ENCODE measurements at places on chromosomes 2 and 18. TPM values are rescaled to one million over a fixed set of nuclear protein-coding genes. Genes with fewer than 3 reads are reported as not detected.

The TRABD2A gene
- total RNA-seq, result 2.4 TPM

GRCh38 chr2:227280895-227281294 lies 44.2 kb upstream of the MFF start:
- H3K27ac ChIP-seq, result no peak overlapping the region
- no peak for DNase-seq
- H3K27me3 ChIP-seq, result no peaks in the 10 kb centered on the region
- no peaks in the 10 kb centered on the region for H3K36me3 ChIP-seq
- H3K4me3 ChIP-seq, result no peak overlapping the region
- H3K4me1 ChIP-seq, result no peaks in the 10 kb centered on the region

DNA sequence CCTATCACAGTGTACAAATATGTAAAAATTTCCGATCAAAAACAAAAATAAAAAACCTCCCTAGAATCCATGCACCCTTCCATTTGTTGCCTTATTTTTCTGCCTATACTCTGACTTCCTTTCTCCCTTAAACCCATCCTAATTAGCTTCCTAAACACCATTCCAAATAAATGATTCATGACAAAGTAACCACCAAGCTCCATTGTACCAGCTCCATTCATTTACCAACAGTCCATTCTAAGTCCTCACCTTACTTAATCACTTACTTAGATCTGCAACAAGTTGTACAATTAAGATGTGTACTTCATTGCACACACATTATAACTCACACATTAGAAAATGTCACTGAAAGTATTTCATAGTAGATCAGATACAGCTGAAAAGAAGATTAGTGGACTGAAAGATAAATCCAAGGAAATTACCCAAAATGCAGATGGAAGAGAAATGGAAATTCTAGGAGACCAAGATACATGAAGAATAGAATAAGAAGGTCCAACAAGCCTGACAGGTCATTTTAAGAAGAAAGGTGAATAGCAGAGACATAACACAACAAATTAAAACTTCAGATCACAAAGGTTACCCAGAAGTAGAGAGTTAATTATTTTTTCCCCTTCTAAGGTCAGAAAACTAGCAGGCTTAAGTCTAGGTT lies 154.6 kb downstream of the DYM start:
- H3K27me3 ChIP-seq, result no peaks in the 10 kb centered on the region
- no peaks in the 10 kb centered on the region for H3K36me3 ChIP-seq
- H3K4me3 ChIP-seq, result no peak overlapping the region
- no peaks in the 10 kb centered on the region for H3K4me1 ChIP-seq
- no peak for DNase-seq

DNA sequence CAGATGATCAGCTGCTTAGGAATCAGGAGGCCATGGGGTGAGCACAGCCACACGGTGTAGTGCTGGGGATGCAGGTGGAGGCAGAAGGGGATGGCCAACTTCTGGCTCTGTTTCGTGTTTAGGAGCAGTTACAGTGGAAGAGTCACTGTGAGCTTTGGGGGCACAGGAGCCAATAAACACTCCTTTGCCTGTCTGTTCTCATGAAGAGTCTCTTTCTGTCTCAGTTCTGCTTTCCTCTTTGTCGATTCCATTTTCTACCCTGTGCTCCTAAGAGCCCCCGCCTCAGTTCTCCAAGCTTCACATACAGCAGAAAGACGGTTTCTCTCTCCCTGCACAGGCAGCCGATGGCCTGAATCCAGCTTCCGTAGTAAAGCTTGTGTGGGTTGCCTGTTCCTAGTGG lies 21.0 kb upstream of the RRM2 start:
- H3K27me3 ChIP-seq, result no peaks in the 10 kb centered on the region
- no peak overlapping the region for H3K27ac ChIP-seq

DNA sequence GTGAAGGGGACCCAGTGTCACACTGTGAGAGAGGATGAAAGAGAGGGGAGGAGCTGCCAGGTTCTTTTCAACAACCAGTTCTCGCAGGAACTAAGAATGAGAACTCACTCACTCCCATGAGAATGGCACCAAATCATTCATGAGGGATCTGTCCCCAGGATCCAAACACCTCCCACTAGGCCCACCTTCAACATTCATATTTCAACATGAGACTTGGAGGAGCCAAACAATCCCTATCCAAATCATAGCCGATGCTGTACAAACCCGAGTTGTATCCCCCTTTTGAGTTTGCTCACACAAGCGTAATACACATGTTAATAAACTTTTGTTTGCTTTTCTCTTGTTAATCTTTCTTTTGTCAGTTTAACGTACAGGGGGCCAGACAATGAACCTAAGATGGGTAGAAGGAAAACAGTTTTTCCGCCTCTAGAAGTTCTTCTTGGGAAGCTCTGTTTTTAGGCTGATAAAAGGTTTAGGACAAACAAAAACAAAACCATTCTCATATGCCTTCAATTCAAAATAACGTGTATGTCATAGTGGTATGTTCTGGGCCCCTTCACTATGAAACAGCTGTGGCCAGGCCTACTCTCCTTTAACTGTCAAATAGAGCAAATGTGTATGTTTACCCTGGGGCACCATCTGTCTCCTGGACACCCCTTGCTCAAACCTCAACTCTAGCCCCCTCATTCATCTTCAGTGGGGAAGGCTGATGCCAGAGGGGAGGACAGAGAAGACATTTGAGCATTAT lies 9.1 kb upstream of the TMEM37 start:
- no peak for DNase-seq
- H3K4me3 ChIP-seq, result no peak overlapping the region
- H3K27me3 ChIP-seq, result no peaks in the 10 kb centered on the region
- peaks cover 22% of the 10 kb centered on the region for H3K4me1 ChIP-seq
- H3K36me3 ChIP-seq, result no peaks in the 10 kb centered on the region

DNA sequence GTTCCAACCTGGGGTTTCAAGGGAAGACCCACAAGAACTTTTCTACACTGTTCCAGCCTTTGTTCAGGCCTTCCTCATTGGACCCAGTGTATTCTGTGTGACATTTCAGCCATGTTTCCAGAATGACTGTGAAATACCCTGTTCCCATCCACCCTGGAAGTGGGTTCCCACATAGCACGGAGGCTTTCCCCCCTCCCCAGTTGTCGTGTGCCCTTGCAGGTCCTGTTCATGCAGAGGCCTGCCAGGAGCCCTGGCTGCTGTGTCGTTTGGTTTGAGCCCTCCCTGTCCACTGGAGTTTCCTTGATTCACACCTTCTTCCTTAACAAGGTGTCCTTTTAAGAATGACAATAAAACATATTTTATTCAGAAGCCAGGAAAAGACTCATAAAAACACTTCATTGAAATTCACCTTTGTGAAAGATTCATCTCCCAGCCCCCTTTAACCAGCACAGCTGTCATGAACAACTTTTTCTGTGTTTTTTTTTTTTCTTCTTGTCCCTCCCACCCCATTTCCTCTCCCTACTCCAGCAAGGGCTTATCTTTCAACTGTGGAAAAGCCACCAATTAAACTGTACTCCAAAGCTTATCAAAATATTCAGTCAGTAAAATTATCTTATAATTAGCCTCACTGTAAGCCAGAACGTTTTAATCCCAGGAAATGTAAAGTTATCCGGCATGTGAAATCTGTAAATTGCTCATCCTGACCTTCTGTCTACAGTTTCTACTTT lies 106.4 kb downstream of the ACOXL start:
- H3K4me3 ChIP-seq, result no peak overlapping the region
- no peak for DNase-seq
- H3K27me3 ChIP-seq, result no peaks in the 10 kb centered on the region
- no peaks in the 10 kb centered on the region for H3K4me1 ChIP-seq
- no peaks in the 10 kb centered on the region for H3K36me3 ChIP-seq

GRCh38 chr2:231334179-231334930 lies 61.2 kb upstream of the B3GNT7 start:
- no peaks in the 10 kb centered on the region for H3K36me3 ChIP-seq
- DNase-seq, result no peak
- H3K27me3 ChIP-seq, result no peaks in the 10 kb centered on the region
- no peak overlapping the region for H3K4me3 ChIP-seq
- H3K4me1 ChIP-seq, result no peaks in the 10 kb centered on the region
- H3K27ac ChIP-seq, result no peak overlapping the region

The RAX gene
- not detected for total RNA-seq

The GALNT14 gene
- total RNA-seq, result 0.62 TPM

DNA sequence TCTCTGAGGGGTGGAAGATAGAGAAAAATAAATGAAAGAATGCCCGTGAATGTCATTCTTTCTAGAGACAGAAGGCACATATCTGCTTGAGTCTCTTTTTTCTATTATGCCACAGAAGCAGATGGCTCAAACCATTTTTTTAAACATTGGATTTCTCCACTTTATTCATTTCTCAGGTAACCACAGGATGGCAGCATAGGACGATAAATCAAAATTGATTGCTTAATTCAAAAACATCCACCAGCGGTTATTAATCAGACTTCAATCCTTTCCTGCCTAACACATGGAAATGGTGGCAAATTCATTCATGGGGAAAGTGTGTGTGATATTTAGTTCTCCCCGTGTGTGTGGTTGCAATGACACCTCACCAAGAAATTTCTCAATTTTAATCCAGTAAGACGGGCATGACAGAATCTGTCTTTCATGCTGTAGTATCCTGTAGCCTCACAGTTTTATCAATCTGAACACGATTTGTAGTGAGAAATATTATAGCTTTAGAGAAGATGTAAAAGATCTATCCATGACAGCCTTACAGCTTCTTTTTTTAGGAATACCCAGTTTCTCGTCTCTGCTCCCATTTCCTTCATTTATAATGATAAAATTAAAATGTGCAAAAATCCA lies 72.2 kb downstream of the DSC3 start:
- no peaks in the 10 kb centered on the region for H3K4me1 ChIP-seq
- H3K4me3 ChIP-seq, result no peak overlapping the region
- H3K27me3 ChIP-seq, result no peaks in the 10 kb centered on the region

The PRKAG3 gene
- not detected for total RNA-seq

DNA sequence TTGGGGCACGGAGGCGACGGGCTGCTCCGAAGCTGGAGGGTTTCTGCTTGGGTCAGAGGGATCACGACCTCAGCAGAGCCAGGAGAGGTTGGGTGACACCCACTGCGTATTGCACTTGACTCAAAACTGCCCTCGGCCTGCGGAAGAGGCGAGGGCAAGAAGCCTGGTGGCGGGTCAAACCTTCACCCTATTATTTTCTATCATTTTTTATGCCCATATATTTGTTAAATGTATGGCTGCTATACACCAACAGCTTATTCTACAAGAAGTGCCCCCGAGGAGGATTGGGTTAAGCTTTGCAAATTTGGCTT lies 12.6 kb upstream of the SATB2 start:
- H3K36me3 ChIP-seq, result no peaks in the 10 kb centered on the region
- peaks cover 58% of the 10 kb centered on the region for H3K27me3 ChIP-seq
- DNase-seq, result no peak
- H3K4me1 ChIP-seq, result no peaks in the 10 kb centered on the region
- H3K27ac ChIP-seq, result no peak overlapping the region

GRCh38 chr18:5853253-5853652 lies 42.1 kb downstream of the TMEM200C start:
- no peak overlapping the region for H3K27ac ChIP-seq
- H3K36me3 ChIP-seq, result no peaks in the 10 kb centered on the region
- no peak overlapping the region for H3K4me3 ChIP-seq
- H3K27me3 ChIP-seq, result no peaks in the 10 kb centered on the region
- H3K4me1 ChIP-seq, result no peaks in the 10 kb centered on the region
- no peak for DNase-seq

- peaks cover 3% of the 10 kb centered on the region for H3K4me1 ChIP-seq
- H3K36me3 ChIP-seq, result peaks cover 26% of the 10 kb centered on the region
- no peaks in the 10 kb centered on the region for H3K27me3 ChIP-seq
These were observed 564 bp downstream of the GCC2 start for GRCh38 chr2:108449410-108450130.

The FER1L5 gene
- not detected for total RNA-seq

The DOK6 gene
- 2.5 TPM for total RNA-seq

- no peak overlapping the region for H3K27ac ChIP-seq
- no peak for DNase-seq
- H3K4me1 ChIP-seq, result no peaks in the 10 kb centered on the region
- no peak overlapping the region for H3K4me3 ChIP-seq
- H3K36me3 ChIP-seq, result no peaks in the 10 kb centered on the region
These were observed 9.0 kb upstream of the STRN start for GRCh38 chr2:36975306-36975705.

The UGT1A10 gene
- not detected for total RNA-seq

DNA sequence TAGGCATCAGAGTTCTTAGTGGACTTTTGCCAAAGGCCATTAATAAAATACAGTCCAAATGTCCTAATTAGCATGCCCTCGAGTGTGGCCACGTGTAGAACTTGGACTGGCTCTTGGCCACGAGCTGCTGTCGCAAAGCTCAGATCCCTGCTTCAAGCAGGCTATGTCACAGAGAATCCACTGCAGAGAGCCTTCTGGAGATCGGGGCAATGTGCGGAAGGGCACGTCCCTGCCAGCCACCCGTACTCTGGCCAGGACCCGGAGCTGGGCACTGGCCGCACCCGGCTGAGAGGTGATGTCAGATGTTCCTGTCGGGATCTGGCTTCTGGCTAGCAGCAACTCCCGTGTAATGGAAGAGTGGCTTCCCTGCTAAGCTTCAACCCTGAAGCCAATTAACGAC lies 432.7 kb upstream of the ID2 start:
- H3K27ac ChIP-seq, result peak overlapping the region; percentile 59
- peak; percentile 90 for DNase-seq
- no peaks in the 10 kb centered on the region for H3K27me3 ChIP-seq
- H3K4me1 ChIP-seq, result peaks cover 8% of the 10 kb centered on the region

DNA sequence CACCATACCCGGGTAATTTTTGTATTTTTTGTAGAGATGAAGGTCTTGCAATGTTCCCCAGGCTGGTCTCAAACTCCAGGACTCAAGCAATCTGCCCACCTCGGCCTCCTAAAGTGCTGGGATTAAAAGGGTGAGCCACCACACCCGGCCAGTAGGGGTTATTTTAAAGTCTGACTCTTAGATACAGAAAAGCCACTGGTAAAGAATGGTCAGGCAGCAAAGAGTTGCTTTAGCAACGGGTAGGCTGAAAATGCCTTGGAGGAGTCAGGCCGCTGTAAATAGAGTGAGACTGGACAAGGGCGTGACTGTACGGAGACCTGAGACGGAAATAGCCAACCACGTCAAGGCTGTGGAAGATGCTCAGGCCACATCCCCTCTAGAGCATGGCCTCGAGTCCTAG lies 54.2 kb downstream of the ACKR3 start:
- DNase-seq, result no peak
- H3K4me3 ChIP-seq, result no peak overlapping the region
- no peaks in the 10 kb centered on the region for H3K36me3 ChIP-seq
- H3K27me3 ChIP-seq, result no peaks in the 10 kb centered on the region
- H3K27ac ChIP-seq, result no peak overlapping the region

The PSME4 gene
- total RNA-seq, result 28.5 TPM

DNA sequence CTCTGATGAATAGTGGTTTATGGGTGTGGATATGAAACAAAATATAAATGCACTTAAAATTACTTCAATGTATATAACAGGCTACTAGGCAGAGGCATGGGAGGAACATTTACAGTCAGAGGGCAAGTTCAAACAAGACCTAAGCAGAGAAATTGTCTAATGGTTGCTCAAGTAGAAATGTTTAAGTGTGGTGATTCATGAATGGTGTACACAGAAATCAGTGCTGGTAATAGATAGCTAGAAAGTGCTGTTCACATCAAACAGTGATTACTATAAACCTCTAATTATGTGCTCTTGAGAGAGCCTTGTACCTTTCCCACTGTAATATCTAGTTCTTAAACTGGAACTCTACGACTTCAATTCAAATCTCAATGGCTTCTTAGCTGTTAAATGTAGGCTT lies 485.1 kb downstream of the NRXN1 start:
- H3K36me3 ChIP-seq, result no peaks in the 10 kb centered on the region
- H3K27ac ChIP-seq, result no peak overlapping the region
- no peaks in the 10 kb centered on the region for H3K4me1 ChIP-seq
- no peak overlapping the region for H3K4me3 ChIP-seq

The CDH2 gene
- 35.6 TPM for total RNA-seq

The MAB21L4 gene
- total RNA-seq, result 4.8 TPM

GRCh38 chr18:59271606-59272220 lies 1.5 kb downstream of the RAX start:
- no peaks in the 10 kb centered on the region for H3K4me1 ChIP-seq
- peaks cover 18% of the 10 kb centered on the region for H3K27me3 ChIP-seq
- H3K27ac ChIP-seq, result no peak overlapping the region

The MBOAT2 gene
- 0.75 TPM for total RNA-seq

The PNPT1 gene
- total RNA-seq, result 12.7 TPM

The DUSP19 gene
- total RNA-seq, result 0.50 TPM

The OTOS gene
- not detected for total RNA-seq
